Right lobe of liver (tissue), 6 donors: ENCODE measurements at places on chromosomes 4 and X.

DNA sequence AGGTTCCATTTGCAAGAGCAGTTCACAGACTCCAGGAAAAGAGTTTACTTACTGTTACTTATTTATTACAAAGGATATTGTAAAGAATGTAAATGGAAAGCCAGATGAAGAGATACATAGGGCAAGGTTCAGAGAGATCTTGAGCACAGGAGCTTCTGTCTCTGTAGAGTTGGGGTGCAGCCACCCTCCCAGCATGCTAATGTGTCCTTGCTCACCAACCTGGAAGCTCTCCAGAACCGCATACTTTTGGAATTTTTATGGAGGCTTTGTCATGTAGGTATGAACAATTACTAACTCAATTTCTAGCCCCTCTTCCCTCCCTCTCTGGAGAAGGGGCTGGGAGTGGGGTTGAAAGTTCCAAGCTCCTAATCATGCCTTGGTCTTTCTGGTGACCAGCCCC, 857.2 kb downstream of the RPA4 start:
- no peak overlapping the region for H3K4me3 ChIP-seq
- H3K36me3 ChIP-seq: no peaks in the 10 kb centered on the region
- H3K27ac ChIP-seq: no peak overlapping the region

- no peaks in the 10 kb centered on the region for H3K27me3 ChIP-seq
- no peaks in the 10 kb centered on the region for H3K36me3 ChIP-seq
- no peak for DNase-seq
- no peak overlapping the region for H3K27ac ChIP-seq
These were observed 707 bp downstream of the SLC9A6 start for GRCh38 chrX:135985973-135986310.

DNA sequence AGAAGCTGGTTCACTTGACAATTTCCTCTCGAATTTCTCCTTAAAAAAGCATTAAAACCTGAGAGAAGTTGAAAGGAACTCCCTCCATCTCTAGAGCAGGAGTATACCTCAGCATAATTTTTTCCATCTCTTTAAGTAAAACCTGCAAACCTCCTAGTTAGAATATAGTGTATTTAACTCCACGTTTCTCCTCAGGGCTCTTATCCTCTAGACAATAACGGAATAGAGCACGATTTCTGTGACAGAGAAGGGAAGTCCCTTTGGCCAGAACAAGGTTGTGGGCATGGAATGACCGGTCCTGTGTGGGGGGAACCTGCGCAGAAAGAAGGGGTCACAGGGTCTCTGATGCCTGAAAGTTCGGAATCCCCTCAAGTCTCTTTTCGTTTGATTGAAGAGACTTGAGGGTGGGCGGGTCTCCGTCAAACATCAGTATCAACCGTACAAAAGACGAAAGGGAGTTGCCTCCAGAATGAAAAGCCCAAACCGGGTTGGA, 697 bp downstream of the ZNF280C start:
- H3K27me3 ChIP-seq: no peaks in the 10 kb centered on the region
- peak overlapping the region; percentile 31 for H3K27ac ChIP-seq
- peak overlapping the region; percentile 47 for H3K4me3 ChIP-seq
- H3K36me3 ChIP-seq: no peaks in the 10 kb centered on the region

DNA sequence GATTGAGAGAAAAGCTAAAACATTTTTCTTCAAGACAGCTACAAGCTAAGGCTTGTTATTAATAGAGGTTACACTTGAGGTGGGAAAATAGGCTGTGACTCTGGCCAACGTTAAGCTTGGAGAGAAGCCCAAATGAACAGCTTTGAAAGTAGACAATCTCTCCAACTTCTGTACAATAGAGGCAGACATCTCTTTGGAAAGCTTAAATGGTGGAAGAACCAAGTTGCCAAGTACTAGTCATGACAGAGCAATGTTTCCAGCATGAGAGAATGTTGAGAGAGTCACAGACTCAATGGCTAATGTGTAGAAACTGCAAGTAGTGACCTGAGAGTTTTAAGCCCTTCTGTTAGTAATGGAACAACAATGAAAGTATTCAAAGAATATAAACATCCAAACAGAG, 298.1 kb downstream of the INPP4B start:
- no peaks in the 10 kb centered on the region for H3K27me3 ChIP-seq
- no peak for DNase-seq

DNA sequence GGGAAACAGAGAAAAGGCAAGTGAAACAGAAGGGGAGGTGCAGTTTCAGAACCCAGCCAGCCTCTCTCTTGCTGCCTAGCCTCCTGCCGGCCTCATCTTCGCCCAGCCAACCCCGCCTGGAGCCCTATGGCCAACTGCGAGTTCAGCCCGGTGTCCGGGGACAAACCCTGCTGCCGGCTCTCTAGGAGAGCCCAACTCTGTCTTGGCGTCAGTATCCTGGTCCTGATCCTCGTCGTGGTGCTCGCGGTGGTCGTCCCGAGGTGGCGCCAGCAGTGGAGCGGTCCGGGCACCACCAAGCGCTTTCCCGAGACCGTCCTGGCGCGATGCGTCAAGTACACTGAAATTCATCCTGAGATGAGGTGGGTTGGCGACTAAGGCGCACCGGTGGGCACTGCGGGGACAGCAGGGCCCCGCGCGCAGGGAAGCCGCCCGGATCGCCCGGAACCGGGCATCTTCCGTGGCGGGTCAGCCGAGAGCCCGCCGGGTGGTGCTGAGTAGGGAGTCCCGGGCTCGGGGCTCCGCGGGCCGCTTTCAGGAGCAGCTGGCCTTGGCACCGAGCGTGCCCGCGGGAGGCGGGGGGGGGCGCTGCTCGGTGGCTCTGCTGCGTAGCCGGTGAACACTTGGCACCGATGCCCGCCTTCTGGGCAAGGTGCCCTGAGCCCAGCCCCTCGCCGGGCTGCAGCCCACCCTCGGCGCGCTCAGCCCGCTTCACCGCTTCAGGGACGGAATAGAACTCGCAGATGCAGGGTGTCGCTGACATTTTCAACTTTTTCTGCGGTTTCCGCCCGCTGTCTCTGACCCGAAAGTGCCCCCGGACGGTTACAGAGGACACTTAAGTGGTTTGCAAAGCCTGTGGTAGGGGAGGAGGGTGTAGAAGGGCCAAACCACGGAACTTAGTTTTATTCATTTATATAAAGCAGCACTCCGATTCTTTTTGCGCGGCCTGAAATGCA, at the start of gene CD38:
TSS of gene CD38 (plus strand) at position 40 of the 953 bp plus-strand sequence. CDS start at position 127, 87 bp downstream.
- peak within 1 kb of the TSS; percentile 12 for H3K27ac ChIP-seq
- H3K4me3 ChIP-seq: peak within 1 kb of the TSS; percentile 77
- H3K4me1 ChIP-seq: no peaks in the 10 kb centered on the region
- no peaks in the 10 kb centered on the region for H3K36me3 ChIP-seq
